ENCODE measurements at places on chromosomes 11 and 22.

- DNase-seq = no peak
Measured at GRCh38 chr22:24066260-24066659, 55.2 kb downstream of the CABIN1 start.

DNA sequence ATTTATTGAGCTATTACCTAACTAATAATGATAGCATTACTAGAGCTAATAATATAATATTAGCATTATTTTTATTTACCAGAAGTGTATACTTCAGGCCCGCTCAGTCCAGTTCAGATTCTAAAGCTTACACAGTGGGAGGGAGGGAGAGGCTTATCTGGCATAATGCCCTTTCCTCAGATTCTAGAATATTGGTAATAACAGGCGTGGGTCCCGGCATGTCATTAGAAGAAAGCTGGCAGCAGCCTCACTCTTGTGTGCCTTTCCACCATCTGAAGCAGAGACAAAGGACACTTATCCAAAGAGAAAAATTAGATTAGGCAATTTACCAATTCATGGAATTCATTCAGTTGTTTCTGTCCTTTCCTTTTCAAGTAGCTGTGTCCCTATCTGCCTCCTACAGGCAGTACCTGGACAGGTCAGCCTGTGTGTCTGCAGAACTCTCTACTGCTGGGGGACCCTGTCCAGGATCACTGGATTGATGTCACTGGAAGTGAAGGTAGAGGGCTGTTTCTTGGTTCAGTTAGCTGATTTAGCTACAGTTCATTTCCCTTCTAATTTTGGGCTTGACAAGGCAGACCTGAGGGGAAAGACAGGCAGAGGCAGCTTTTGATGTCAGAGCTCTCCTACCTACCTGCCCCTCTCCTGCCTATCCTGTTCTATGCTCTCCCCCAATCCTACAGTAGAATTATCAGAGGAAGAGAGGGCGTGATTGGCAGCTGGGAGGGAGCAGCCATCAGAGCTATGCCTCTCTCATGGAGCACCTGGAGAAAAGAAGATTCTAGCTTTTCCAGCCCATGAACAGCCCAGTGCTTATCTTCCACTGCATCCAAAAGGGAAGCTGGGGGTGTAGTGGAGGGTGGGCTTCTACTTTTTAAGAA lies 20.3 kb upstream of the CCDC90B start:
- DNase-seq = no peak

- DNase-seq = no peak
Measured at GRCh38 chr22:47163481-47163855, 401.0 kb downstream of the TBC1D22A start.

DNA sequence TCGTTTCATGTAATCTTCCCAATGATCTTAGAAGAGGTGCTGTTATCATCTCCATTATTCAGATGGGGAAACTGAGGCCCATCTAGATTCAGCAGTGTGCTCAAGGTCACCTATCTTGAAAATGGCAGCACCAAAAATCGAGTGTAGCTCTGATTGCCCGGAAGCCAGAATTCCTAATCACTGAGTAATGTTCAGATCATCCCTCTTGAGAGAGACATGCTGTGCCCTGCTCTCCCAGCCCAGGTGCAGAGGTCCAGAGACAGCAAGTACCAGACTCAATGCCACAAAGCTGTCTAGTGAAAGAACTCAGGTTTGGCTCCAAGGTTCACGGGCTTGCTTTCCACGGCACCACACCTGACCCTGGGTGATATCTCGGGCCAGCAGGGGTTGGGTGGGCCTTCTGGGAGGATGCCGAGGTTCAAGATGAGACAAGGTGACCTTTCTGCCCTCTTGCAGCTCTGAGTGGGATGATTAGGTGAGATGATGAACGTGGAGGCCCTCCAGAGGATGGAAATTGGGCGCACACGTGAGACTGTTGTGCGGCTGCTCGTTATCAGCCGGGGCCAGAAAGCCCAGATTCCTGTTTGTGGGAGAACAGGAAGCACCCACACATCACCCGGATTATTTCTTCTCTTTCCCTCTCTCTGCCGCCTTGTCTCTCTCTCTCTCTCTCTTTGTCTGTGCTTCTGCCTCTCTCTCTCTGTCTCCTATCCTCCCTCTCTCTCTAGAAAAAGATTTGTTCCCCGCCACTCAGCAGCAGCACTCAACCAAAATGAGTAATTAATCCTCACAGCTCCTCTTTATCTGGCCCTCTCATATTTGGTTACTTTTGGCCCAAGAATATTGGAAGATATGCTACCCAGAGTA lies 19.0 kb upstream of the RASD2 start:
- DNase-seq = no peak

DNA sequence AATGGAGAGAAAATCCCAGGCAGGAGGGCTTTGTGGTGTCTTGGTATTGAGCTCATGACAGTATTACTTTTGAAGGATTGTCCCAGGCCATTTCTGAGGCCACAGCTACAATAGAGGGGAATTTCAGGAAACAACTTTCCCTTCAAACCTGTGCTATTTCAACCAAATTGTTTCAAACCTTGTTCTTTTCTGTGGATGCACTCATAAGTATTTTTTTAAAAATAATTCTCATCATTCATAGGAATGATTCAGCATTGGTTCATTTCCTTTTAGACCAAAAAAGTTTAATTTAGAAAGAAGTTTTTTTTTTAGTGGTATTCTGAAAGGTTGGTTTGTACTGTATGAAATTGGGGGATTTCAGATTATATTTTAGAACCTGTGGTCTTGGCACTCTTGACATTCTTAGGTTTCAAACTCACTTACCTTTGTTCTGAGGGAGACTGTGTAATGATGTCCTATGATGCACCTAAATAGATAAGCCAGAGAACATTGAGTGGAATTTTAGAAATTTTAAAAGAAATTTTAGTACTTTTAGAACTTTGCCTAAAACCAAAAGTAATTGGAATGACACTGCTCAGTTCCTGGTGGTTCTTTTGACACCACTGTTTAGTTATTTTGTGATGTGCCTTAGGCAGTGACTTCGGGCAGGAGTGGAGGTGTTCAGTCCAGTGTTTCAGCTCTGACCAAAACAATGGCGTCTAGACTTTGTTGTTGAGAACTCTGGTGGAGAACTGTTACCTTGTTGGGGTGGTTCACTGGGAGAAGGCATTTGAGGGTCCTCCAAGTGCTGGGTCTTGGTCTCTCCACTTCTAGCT lies 12.2 kb downstream of the TEAD1 start:
- DNase-seq = no peak

- DNase-seq = no peak
Measured at GRCh38 chr11:15629690-15630321, 515.1 kb downstream of the INSC start.

GRCh38 chr11:61111786-61112517 lies 9.7 kb downstream of the CD5 start:
- DNase-seq = no peak

DNA sequence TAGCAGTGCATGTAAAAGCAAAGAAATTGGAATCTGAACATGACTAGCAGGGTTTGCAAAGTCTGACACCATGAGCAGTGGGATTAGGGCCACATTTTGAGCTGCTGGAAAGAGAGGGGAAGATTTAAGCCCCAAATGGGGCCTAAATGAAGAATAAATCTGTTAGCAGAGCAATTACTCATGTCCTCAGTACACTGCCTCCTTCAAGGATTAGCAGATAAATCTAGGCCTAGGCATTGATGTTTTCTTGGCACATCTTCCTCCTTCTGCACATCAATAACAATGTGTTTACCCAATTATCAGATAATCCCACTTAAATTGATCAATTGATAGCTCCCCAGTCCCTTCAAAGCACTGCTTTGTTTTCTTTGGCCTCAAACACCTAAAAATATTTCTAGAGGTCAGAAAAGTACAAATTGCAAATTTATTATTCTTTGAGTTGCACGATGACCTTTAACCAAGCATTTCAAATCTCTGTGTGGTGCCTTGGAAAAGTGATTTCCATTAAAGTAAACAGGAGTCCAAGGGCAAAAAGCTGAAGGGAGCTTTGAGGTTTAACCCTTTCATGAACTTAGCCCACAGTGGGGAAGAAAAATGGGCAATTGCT lies 514.7 kb upstream of the CHORDC1 start:
- no peak for DNase-seq

DNA sequence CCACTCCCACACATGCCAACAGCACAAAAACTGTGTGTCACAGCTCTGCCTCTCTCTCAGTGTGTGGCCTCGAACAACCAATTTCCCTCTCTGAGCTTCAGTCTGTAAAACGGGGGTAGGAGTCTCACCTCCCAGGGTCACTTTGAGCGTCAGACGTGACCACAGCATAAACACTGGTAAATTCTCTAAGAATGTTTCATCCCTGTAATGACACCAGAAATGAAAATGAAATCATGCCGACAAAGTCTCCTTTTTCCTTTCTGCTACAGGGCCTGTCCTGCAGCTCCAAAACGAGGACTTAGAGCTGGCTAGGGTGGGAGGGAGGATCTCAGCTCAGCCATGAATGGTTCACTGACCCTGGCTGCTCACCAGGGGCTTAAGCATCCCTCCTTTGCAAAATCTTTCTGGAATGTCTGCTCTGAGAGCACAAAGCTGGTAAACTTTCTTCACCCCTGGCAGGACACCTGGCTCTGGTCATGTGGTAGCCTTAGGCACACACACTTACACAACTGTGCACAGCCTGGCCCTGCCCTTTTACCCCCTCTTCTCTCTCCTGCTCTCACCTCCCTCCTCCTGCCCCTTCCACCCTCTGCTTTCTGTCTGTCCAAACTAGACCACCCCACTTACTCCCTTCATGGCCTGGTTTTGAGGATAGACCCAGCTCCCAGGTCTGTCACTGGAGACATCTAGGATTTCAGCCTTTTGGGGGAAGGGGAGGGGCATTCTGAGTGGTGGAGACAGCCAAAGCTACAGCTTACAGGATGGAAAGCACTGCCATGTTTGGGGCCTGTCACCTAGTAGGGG lies 12.3 kb upstream of the TSKU start:
- DNase-seq = no peak

GRCh38 chr22:44733426-44734106 lies 18.8 kb upstream of the ARHGAP8 start:
- DNase-seq = no peak

DNA sequence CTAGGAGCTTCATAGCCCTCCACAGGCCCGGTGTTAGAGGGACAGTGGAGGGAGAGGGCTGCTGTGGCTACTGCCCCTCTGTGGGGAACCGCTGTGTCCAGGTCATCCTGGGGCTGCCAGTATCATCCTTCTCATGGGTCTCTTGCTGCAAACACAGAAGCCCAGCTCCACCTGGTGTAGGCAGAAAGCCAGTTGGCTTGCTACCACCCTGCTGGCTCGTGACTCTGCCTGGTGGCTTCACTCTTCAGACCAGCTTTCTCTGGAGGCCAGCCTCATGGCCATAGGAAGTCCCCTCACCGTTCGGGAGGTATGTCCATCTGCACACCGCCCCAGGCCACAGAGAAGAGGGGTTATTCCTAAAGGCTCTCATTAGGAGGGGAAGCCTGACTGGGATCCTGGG lies 19.4 kb upstream of the SUSD2 start:
- no peak for DNase-seq

GRCh38 chr11:130882138-130882551 lies 34.1 kb downstream of the SNX19 start:
- no peak for DNase-seq

GRCh38 chr22:50507421-50507990 lies at the start of gene LMF2:
Gene LMF2, minus strand, starts transcription at chr22:50507702. Its CDS starts 27 bp downstream, at chr22:50507675.
- DNase-seq = peak; percentile 99

- DNase-seq = no peak
Measured at GRCh38 chr11:69320756-69321741, 27.1 kb downstream of the MYEOV start.

DNA sequence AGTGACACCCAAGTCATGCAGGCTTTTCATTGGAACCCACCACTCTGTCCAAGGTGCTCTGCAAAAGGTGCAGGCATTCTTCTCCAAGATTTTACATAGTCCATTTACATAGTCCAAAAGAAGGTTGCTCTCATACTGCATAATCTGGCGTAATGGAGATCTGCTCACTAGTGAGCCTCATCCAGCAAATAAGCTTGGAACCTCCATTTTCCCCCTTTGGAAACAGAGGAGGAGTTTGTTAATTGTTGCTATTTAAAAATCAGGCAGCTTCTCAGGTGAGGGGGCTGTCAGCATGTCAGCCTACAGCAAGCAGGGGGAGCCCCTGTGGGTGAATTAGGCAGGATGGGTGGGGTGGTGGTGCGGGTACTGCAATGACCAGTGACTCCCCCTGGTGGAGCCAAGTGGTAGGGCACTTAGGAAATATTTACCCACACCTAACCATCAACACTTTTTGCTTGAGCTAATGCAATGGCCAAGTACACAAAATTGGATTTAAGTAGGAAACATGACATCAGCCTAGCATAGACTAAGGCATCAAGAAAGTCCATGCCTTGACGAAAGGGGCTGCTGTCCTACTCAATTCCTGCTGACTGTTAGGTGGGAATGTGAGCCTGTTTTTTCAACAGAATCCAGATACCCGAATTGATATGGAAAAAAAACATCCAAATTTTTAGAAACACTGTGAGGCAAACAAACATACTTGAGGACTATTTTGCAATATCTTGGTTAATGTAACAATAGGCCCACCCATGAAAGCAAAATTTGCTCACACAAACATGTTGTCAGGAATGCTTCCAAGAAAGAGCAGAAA lies 64.5 kb downstream of the AMBRA1 start:
- DNase-seq = peak; percentile 64

DNA sequence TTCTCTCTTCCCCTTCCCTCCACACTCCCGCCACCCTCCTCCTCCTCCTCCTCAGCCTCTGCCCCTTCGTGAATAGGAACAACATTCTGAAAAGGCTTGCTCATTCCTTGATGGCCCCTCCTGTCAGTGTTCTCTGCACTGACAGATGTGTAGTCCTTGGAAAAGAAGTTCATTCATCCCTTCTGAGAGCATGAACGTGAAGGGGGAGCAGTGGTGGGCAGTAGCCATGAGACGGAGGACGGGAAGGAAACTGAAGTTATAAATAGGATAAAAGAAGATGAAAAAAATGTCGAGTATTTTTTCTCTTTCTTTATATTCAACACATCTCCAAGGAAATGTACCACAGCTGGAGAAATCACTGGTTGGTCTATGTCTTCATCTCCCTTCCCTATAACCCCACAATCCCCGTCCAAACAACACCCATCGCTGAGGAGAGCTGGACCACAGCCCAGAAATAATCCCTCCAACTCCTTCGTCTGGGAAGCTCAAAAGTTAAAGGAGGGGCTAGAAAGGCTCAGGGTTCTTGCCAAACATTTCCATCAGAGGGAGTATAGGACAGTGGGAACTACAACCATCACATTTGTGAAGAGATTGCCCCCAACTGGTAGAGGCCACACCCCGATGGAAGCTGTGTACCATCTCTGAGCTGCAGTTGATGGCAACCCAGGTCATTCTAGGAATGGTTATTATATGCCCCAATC lies 33.5 kb downstream of the ETS1 start:
- no peak for DNase-seq

- no peak for DNase-seq
Measured at GRCh38 chr11:120027546-120028180, 110.2 kb downstream of the TRIM29 start.

GRCh38 chr11:3058753-3059664 lies 1.8 kb upstream of the CARS1 start:
- DNase-seq = no peak

All from GM12891 (cell line).